ENCODE measurements at places on chromosomes 13 and 19.

GRCh38 chr13:112842931-112843391 lies 126.1 kb upstream of the MCF2L start:
- DNase-seq = no peak

- no peak for DNase-seq
Observed at GRCh38 chr19:36579255-36579654, 6.2 kb upstream of the ZNF529 start.

DNA sequence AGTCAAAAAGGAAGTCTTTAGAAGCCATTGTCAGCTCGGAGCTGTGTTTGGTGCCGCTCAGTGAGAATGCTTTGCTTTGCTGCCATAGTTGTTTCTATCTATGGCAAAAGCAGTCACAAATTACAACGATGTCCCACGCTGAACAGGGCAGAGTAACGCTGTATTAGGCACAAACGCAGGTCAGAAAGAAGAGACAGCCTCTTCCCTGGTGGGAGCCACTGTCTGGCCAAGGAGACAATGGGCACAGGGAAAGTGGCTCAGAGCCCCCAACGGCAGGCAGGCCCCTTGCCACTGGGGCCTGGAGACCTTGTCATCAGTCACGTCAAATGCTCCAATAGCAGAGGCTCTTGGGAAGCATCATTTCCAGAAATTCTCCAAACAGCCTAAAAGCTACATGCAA lies 244.2 kb downstream of the TEX29 start:
- no peak for DNase-seq

GRCh38 chr13:39904959-39905358 lies 249.5 kb downstream of the COG6 start:
- no peak for DNase-seq

DNA sequence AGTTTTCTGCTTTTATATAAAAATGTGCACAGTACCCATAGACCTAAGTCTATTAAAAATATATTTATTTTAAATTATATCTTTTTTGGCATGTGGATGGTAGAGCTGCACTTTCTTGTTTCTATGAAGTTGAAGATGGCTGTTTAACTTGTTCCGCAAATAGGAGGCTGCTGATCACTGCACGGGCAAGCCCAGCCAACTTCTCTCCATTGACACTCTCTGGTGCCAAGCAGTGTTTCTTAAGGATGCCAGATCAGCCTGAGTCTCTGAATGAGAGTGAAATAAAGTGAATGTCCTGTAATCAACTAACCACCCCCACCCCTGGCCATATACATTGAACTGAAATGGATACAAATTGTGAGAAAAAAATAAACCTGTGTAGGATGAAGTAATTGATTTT lies 202.9 kb upstream of the KLHL1 start:
- DNase-seq = no peak

DNA sequence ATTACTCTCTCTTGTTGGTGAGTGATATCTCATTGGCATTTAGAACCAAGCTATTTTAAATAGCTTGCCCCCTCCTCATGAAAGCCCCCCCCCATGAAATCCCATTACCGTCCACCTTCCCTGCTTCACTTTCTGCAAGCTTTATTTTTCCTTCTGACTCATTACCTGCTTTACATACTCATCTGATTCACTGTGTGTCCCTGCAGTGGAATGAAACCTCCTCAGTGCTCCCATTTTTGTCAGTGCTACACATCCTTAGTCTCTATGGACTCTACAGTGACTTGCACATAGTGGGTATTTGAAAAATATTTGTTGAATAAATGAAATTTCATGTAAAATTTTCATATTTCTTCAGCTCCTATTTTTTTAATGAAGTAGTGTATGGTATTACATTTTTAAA lies 62.3 kb downstream of the DOCK9 start:
- DNase-seq = no peak

DNA sequence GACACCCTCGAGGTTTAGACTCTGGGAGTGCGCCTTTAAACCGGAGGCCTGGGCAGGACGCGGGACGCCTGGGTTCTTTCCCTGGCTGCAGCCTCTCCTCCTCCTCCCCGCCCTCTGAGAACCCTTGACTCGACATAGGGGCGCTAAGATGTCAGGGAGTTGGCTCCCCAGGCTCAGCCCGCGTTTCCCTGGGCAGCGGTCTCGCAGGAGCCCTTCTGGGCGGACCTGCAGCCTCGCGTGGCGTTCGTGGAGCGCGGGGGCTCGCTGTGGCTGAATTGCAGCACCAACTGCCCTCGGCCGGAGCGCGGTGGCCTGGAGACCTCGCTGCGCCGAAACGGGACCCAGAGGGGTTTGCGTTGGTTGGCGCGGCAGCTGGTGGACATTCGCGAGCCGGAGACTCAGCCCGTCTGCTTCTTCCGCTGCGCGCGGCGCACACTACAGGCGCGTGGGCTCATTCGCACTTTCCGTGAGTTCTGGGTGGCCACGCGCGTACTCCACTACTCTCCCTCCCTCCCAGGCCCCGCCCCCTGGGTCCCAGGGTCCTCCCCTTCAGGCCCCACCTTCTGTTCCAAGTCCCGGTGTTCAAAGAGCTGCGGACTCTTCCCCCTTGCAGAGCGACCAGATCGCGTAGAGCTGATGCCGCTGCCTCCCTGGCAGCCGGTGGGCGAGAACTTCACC lies 1.3 kb downstream of the ICAM5 start:
- DNase-seq = peak; percentile 68

GRCh38 chr13:33776239-33776881 lies 41.6 kb upstream of the RFC3 start:
- DNase-seq = no peak

DNA sequence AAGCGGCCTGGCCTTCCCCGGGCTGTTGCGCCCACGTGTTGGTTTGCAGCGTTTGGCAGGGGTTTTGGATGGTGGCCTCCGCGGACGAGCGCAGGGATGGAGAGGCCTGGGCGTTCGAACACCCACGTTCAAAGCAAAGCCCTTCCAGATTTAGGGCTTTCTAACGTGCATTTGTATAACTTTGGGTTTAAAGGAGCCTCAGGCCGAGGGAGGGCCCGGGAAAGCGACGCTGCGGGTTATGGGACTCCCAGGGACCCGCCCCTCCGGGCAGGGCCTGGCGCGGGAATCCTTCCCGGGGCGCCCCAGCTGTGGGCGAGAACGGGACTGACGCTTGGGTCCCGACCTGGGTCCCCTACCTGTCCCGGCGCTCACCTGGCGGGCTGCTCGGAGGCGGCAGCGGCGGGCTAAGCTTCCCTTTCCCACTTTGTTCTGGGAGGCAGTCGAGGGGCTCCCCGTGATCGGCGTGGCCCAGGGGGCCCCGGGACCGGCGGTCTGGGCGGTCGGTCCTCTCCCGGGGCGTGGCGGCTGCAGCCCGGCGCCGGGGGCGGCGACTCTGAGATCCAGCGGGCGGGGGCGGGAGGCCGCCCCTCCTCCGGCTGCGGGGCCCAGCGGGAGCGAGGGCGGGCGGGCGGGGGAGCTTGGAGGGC lies at the start of gene FBXO17:
Gene FBXO17 (minus strand): TSS at position 529 of the 647 bp plus-strand sequence. CDS start 25,423 bp downstream, outside the sequence.
- no peak for DNase-seq

GRCh38 chr19:17529239-17530158 lies 18.1 kb downstream of the PGLS start:
- no peak for DNase-seq

DNA sequence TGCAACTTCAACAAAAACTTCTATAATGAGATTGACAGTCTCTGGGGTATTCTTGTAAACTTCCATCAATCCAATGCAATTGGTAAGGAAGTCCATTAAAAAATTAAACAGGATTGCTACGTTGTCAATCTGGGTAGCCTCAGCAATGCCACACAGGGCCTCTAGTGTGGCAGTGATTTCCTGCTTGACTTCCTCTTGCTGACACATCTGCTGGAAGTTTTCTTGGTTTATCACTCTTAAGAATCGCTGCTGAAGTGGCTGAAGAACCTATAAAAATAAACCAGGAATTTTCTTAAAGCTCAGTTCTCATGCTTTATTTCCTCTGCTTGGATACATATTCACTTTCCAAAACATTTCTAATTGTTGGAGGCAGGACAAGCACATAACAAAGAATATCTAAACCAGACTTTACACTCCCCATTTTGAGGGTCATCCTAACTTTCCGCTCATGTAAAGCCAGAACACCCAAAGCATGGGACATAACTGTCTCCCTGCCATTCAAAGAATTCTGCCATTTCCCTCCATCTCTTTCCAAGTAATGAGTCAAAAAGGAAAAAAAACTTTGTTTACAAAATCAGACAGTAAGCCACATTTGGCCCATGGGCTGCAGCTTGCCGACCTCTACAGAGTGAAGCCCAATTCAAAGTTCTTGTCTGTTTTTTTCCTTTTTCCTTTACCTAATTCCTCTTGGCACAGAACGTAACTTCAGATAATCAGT lies 23.2 kb upstream of the EEF1AKMT1 start:
- no peak for DNase-seq

DNA sequence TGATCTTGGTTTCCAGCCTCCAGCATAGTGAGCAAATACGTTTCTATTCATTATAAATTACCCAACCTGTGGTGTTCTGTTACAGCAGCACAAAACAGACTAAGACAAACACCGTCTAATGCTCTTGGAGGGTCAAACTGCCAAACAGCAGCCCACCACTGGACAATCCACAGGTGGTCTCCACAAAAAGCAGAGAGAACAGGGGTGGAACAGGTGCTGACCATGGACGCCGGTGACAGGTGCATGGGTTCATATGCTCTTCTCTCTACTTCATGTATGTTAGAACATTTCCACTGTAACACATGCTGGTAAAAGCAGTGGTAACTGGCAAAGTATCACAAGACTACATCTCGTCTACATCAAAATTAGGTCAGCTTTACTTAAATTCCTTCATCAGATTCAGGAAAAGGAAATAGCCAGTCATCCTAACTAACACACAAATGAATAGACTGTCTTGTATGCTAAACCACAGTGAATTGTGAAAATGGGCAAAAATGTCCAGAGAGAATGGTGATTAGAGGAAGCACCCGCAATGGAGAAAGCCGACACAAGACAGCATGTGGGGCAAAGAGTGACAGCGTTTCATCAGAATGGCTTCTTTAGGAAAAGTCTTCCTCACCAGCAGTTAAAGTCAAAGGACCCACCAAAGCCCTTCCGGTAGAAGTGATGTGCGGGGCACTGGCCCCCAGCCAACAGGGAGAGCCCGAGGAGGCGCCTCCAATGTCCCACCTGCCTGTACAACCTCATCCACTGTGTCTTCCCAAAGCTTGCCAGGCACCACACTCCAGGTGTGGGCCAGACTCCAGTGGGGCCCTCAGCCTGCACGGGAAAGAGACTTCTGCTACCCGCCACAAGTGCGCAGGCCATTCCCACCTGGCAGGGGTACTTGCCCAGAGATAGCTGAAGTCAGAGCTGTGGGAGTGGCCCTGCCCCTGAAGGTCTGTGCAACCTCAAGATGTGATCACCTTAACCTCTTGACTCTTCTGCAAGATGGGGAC lies 6.5 kb downstream of the CARS2 start:
- DNase-seq = peak; percentile 63

GRCh38 chr19:6576869-6577475 lies 14.0 kb downstream of the CD70 start:
- no peak for DNase-seq

GRCh38 chr13:88895261-88895941 lies 1224.2 kb downstream of the SLITRK5 start:
- no peak for DNase-seq

GRCh38 chr19:38616265-38616664 lies 1.5 kb downstream of the MAP4K1 start:
- no peak for DNase-seq

GRCh38 chr13:27194895-27195764 lies 23.5 kb upstream of the USP12 start:
- no peak for DNase-seq

- peak; percentile 39 for DNase-seq
Observed at GRCh38 chr19:6092329-6093286, 17.7 kb downstream of the RFX2 start.

- peak; percentile 7 for DNase-seq
Observed at GRCh38 chr19:40219721-40220276, 1.6 kb upstream of the TTC9B start.

DNA sequence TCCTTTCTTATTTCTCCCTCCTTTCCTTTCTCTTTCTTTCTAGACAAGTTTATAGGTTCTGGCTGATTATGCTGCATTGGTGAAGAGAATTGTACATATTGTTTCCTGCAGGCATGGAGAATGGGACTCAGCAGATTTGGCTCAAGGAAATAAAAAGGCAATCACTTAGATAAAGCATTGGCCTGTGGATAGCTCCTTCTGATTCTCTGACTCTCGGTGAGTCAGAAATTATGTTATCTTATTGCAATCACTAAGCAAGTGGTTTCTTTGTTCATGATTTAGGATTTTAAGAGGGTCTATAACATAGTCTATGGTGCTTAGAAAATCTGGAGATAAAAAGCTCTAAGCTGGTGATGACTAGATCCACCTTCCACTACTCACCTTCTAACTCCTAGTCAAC lies 54.0 kb upstream of the POSTN start:
- DNase-seq = no peak

GRCh38 chr13:84934911-84935310 lies 864.3 kb downstream of the SLITRK6 start:
- DNase-seq = no peak

GRCh38 chr19:38917921-38918491 lies 6.0 kb upstream of the CCER2 start:
- DNase-seq = no peak

DNA sequence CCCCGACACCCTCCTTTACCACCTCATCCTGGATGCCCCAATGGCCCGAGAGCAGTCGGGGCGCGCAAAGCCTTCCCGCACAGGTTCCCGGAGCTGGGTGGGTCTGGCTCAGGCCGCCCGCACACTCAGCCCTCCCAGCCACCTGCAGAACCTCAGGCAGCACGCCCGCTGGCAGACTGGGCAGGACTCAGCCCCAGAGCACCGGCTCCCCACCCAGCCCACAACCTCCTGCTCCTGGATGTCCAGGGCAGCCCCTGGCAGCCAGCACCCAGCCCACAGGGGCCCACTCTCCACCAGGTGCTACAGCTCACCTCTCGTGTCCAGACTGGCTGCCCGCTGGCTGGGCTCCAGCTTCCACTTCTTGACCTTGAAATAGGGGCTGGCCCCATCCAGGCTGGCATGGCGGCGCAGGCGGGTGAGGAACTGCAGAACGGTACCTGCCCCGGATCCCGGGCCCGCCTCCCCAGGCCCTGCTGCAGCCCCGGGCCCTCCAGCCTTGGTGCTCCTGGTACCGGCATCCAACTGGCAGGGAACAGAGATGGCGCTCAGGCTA lies 4.6 kb downstream of the CBARP start:
- no peak for DNase-seq

GRCh38 chr19:35458192-35458591 lies 10.1 kb downstream of the FFAR2 start:
- DNase-seq = no peak

GRCh38 chr13:39185326-39185725 lies 147.1 kb downstream of the NHLRC3 start:
- no peak for DNase-seq

DNA sequence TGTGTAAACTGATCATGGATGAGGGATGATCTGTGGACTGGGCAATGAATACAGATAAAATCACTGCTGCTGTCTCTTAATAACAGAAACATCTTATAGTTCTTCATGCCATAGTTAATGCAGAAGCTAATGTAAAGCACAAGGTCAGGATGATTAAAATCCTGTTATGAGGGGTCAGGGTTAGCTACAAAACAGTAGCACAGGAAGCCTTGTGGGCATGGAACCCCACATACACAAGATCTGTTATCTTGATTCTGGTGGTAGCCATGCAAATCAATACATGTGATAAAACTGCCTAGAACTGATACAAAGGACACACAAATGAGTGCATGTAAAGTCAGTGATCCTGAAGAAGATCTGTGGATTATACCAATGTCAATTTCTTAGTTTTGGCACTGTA lies 96.4 kb downstream of the KLF12 start:
- no peak for DNase-seq

- DNase-seq = peak; percentile 65
Observed at GRCh38 chr19:17950310-17951156, 16.4 kb upstream of the KCNN1 start.

- DNase-seq = no peak
Observed at GRCh38 chr13:37534676-37535075, 63.9 kb downstream of the POSTN start.
